ENCODE measurements at places on chromosomes 12 and 14.

- no peak for DNase-seq
Observed at GRCh38 chr14:87430810-87431209, 562.2 kb downstream of the GALC start.

GRCh38 chr12:109995361-109995685, 845 bp downstream of the GIT2 start:
- DNase-seq = no peak

GRCh38 chr12:185576-185955, 28.4 kb downstream of the SLC6A12 start:
- DNase-seq = no peak

GRCh38 chr14:62123961-62124360, 361.7 kb downstream of the SNAPC1 start:
- DNase-seq = no peak

GRCh38 chr12:52175371-52176350, 16.2 kb downstream of the KRT80 start:
- DNase-seq = no peak

- DNase-seq = no peak
Observed at GRCh38 chr14:59184396-59184795, 4.1 kb upstream of the DAAM1 start.

DNA sequence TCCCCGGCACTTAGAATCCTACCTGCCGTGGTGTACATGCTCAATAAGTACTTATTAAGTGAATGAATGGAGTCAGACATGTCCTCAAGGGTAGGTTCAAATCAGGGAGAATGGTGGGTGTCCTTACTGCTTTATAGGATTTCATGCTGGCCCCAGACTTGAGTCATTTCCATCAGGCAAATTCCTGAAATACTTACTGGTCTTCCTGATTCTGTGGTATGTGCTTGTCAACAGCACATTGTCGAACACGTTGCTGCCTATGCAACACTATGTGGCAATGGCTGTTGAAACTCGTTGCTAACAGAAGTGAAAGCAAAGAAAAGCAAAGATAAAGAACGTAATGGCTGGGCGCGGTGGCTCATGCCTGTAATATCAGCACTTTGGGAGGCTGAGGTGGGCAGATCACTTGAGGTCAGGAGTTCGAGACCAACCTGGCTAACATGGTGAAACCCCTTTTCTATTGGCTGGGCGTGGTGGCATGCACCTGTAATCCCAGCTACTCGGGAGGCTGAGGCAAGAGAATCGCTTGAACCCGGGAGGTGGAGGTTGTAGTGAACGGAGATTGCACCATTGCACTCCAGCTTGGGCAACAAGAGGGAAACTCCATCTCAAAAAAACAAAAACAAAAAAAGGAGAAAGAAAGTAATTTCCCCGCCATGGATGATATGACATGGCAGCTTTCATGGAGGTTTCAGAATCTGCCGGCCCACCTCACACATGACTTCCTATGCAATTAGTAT, 214.9 kb downstream of the ZFP36L1 start:
- DNase-seq = no peak

DNA sequence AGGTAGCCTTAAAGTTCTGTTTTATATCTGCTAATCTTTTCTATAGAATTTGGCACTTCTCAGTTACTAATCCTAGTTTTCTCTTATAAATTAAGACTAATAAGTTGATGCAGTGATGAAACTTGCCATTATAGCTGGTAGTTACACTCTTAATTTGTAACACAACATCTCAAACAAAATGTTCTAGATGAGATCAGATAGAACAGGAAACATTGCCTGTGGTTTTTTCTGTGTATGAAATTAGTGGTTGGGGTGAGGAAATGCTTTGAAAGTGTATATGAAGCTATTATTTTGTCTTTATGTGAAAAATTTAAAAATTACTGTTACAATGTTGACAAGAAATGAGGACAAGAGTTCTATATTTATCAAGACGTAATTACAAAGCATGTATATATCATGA, 91.9 kb downstream of the PCNX1 start:
- DNase-seq = no peak

DNA sequence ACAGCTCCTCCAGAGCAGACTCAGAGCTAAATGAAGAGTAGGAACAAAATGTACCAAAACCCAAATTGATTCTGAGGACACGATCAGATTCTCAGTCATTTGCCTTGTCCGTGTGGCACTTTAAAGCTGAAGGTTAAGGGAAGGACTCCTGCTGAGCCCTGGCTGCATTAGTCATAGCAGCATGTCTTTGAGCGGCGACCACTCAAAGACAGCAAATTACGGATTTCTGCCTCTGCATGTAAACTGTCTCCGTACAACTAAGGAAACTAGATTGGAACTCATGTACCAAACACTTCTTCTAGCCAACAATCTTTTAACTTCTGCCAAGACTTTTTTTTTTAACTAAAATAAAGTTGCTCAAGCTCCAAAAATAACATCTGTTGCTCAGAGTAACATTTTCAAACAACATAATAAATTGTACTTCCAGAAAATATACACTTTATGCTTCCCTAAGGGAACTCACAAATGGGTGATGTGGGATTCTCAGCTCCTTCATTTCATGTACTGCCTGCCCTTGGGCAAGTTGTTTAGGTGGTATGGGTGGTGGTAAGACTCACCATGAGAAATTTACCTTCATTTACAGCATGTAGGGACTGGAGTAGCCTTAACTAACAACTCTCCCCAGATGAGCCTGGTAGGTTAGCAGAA, 56.1 kb downstream of the RERG start:
- DNase-seq = no peak

DNA sequence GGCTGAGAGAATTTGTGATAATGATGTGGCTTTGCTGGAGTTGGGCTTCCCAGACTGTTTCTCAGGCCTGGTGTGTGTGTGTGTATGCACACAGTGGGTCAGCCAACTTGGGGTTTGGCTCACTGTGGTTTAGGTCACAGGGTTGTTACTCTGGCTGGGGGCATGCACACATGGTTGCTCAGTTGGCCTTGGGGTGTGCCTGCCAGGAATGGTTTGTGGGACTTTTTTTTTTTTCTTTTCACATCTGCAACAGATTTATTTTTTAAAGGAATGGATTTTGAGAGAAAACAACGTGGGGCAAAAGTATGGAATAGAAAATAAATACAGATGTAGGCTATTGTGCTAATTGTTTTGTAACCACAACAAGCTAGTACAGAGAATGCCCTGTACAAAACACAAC, 25.0 kb upstream of the GTF2A1 start:
- DNase-seq = no peak

GRCh38 chr12:101768781-101769180, 29.5 kb upstream of the SYCP3 start:
- DNase-seq = no peak

GRCh38 chr14:93906341-93907329, 20.5 kb upstream of the FAM181A start:
- DNase-seq = no peak

GRCh38 chr14:104872469-104873341, 7.6 kb downstream of the CEP170B start:
- no peak for DNase-seq

DNA sequence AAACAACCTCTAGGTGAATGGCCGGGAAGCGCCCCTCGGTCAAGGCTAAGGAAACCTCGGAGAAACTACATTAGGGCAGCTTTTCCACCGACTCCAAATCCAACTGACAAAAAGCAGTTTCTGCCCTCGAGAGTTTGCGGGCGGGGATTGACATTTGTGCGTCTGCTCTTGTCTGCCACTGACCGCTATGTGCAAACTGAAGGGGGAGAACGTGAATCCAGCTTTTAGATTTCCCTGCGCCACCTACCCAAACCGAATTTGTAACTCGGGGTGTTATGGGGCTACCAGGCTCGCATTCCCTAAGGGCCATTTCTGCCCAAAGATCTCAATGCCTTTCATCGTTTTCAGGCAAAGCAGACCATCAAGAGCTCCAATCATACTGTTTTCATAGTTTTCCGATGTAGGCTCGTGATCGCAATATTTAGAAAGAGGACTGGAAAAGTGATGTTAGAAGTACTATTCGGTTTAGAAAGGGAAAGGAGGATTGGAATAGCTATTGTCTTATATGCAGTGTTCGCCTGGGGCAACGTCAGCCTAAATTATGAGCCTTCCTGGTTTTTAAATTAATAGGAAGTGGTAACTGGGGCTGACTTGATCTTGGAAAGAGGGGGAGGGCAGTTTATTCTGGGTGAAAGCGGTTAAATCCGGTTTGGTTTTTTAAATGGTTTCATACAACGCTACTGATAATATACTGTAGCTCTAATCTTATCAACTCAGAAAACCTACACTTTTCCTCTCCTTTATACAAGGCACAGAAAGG, 45.4 kb downstream of the BCAT1 start:
- no peak for DNase-seq

GRCh38 chr12:80116735-80117134, 17.4 kb downstream of the OTOGL start:
- no peak for DNase-seq

GRCh38 chr14:67680121-67680602, 5.7 kb upstream of the VTI1B start:
- no peak for DNase-seq

DNA sequence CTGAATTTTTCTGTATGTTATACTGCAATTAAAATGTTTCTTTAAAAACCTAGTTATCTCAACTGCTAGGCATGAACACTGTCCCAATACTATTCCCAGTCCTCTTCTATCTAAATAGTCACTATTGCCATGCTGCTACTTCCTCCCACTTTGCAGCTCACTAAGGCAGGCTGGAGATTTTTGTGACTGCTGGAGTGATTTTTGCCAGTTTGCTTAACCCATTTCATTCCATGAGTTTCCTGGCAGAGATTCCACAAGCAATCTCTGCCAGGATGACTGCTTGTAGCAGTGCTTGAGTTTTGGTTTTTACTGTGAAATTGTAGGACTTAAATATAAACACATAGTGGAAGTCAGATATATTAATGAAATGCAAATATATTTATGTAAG, 80.8 kb downstream of the BHLHE41 start:
- no peak for DNase-seq

- no peak for DNase-seq
Observed at GRCh38 chr14:103136388-103137271, 13.4 kb downstream of the TNFAIP2 start.

DNA sequence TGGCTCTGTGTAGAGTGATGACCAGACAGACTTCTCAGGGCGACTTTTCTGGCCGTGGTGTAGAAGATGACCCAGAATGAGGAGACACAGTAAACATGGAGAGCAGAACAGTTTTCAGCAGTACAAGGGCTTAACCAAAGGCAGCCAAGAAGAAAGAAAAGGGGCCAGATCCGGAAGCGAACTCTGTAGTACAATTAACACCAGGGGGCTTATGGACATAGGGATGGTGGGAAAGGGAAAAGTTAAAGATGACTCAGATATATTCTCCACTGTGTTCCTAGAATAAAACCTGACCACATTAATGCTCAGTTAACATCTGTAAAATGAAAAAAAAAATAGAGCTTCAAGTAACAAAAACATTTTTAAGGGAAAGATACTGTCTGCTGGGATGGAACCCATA, 60.2 kb downstream of the LGR5 start:
- no peak for DNase-seq

DNA sequence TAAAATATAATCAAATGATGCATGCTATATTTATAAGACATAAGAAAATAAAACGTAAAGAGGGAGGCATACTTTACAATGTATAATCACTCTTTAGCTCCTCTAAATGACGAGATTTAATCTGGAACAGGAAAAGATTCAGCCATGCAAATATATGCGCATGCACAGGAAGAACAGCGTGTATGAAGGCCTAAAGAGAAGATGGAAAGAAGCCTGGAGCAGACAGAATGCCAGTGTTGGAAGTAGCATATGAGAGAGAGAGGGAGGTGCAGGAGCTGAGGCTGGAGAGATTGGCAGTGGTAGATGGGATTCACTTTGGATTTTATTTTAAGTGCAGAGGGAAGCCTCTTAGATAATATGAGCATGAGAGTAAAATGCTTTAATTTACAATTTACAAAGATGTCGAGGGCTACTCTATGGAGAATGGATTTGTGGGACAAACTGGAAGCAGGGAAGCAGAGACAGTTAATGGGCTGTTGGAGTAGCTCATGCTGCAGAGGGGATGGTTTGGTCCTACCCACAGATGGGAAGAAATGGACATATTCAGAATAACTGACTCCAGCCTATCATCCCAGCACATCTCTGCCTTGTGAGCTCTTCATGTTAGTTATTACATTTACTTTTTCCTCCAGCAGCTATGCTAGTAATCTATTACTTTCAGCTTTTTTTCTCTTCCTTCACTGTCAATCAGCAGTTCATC, 411.1 kb downstream of the TMTC2 start:
- DNase-seq = no peak

- DNase-seq = no peak
Observed at GRCh38 chr14:59116984-59117415, 71.5 kb upstream of the DAAM1 start.

GRCh38 chr12:102249079-102249841, 51.6 kb upstream of the PMCH start:
- no peak for DNase-seq

DNA sequence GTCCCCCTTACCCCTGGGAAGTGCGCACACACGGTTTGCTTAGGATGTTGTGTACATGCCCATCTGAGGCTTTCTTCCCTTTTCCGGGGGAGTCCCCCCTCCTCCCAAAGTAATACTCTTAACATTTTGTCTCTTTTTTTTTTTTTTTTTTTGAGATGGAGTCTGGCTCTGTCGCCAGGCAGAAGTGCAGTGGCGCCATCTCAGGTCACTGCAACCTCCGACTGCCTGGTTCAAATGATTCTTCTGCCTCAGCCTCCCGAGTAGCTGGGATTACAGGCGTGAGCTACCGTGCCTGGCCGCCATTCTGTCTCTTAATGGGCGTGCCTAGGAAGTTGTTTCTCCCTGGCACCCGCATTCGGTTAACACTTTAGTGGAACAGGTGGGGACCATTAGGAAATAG, 4.5 kb upstream of the GMFB start:
- DNase-seq = no peak

- DNase-seq = no peak
Observed at GRCh38 chr12:79883216-79883615, 51.7 kb downstream of the PPP1R12A start.

GRCh38 chr12:2804393-2805142, 7.9 kb upstream of the ITFG2 start:
- no peak for DNase-seq

DNA sequence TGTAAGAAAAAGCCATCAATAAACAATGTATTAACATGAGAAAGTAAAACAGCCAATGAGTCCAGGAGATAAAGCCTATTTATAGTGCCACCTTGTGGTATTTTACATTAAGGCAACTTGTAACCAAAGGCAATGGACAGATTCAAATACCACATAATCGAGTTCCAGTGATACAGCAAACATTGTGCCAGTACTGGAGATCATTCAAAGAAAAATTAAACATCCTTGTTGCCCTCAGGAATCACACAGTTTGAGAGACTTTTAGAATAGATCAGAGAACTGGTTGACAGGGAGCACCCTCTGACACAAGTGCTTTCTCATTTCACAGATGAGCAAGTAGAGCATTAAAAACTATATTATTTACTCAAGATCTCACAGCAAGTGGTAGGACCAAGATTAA, 98.1 kb downstream of the DDHD1 start:
- no peak for DNase-seq

- DNase-seq = peak; percentile 5
Observed at GRCh38 chr12:7019043-7019569, 830 bp upstream of the LPCAT3 start.
